ENCODE measurements at places on chromosomes 1 and 21.

DNA sequence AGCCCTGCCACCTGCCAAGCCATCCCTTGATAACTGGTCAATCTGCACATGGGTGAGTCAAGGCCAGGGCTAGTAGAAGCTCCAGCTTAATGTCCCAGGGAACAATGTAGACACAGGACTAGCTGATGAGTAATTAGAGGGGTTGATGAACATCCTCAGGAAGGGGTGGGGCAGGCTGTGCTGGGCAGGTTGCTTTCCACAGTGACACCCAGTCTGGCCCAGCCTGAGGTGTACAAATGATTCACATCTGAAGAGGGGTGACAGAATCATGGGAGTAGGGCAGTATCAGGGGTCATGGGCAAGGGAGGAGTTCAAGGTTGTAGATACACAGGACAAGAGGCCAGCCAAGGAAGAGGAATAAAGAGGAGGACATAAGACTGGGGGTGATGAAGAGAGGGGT lies 4.3 kb downstream of the LPAR3 start:
- DNase-seq, result no peak

DNA sequence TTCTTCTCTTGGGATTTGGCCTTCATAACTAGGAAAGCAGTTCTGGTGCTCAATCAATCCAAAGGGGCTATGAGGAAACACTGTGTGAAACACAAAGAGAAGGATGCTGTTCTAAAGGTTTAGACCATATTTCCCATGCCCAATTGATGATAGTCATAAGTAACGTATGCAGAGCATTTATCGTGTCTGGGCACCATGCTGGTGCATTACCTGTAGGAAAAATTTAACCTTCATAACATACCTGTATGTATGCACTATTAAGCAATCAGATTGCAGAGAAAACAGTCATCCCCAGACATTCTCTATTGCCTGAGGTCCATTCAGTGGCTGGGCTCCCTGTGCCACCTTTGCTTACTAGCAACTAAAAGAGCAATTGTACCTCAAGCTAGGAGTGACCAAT lies 381.4 kb downstream of the PLPP3 start:
- DNase-seq, result no peak

- DNase-seq, result no peak
Measured at GRCh38 chr1:153789478-153790034, 14.3 kb downstream of the SLC27A3 start.

GRCh38 chr1:1267488-1268283 lies 6.0 kb downstream of the UBE2J2 start:
- no peak for DNase-seq

DNA sequence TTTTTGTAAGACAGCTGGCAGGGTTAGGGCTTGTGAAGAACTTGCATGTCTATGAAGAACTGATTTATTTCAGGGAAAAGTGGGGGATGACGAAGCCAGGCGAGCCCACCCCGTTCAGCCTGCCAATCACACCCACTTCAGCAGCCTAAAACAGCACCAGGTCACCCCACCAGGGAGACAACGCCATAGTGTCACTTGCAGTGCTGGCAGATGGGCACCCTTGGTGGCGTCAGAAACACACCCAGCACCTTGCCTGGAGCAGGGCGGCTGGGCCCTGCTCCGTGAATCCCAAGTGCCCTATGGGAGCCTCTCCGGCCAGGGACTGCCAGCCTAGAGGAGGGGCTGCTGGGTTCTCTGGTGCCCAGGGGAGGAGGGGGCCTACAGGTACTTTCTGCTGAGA lies 5.0 kb upstream of the NADK start:
- DNase-seq, result no peak

DNA sequence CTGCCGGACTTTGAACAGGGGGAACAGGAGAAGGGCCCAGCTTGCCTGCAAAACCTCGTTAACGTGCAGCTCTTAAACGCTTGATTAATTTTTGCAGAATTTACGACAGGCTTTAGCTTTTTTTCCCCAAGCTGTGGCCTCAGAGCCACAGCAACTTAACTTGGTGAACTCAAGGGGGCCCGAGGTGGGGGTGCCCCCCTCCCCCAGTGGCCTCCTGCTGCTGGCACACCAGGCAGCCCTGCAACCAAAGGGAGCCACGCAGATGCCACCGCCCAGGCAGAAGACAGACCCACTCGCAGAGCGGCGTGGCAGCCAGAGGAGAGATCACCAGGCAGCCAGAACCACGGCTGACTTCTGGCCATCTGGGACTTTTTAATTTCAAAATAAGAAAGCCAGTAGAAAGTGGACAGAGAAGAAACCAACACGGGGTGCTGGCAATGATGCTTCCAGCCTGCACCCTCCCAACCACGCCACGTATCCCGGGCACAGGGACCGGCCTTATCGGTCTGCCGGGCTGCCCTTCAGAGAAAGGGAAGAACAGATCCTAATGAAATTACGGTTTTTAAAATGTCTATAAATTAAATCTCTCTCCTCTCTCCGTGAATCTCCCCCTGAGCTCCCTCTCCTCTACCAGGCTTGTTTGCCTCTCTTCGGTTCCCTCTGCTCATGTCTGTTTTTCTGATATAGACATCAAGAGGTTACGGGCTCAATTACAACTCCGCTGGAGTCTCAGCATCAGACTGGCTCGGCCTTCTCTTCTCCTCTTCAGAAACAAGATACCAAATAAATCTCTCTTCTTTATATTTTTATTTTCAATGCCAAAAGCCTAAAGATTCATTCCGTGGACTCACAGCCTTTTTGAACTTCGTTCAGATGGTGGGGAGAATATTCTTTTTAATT lies 6.4 kb downstream of the CASZ1 start:
- DNase-seq, result no peak

DNA sequence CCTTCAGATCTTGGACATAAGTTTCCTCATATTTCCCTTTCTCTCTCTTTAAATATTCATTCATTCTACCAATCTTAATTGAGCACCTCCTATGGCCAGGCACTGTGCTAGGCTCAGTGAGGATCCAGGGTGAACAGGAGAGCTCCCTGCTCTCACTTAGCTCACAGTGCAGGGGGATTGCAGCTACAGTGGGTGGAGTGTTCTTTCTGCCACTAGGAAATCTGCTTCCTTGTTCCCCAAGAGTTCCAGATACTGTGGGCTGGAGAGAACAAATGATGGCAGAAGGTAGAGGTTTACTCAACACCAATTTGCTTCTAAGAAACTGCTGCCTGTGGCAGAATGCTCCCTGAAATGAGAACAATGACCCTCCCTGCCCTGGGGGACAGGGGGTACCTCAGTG lies 5.1 kb upstream of the FABP3 start:
- no peak for DNase-seq

Data from naive B cell (primary cell).